ENCODE measurements at places on chromosomes 5 and 9. TPM values are rescaled to one million over a fixed set of nuclear protein-coding genes. Genes with fewer than 3 reads are reported as not detected.

DNA sequence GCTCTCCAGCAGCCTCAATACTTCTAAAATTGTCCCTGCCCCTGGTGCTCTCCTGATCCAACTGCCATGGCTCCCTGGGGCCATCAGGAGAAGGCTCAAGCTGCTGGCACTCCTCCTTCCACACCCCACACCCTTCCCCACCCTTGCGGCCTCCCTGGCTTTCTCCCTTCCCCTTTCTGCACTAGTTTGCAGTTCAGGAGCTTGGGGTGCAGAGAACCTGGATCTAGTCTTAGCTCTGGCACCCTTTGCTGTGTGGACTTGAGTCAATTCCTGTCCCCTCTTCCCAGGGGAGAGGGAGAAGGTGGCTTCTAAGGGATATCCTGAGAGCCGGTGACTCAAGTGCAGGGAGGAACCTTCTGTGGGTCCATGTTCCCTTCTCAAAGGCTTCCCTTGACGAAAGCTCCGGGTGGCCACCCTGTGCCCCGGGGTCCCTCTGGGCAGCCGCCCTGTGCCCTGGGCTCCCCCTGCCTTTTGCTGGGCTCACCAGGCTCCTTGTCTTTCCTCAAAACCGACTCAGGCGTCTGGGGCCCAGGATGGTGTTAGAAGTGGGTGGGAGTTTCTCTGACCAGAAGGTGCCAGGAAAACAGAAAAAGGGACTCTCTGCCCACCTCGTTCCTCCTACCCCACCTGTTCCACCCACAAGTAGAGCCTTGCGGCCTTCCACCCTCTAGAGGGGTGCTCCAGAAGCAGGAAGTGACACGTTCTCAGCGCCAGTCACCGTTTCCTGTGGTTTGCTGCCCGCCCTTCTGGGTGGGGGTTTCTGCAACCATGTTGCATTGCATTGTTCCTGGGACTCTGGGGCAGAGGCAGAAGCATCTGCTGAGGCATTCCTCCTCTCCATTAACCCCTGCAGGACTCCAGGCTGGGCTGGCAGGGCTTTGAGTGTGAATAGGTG is 15.0 kb downstream of the GLIPR2 start:
- H3K27ac ChIP-seq = peak overlapping the region; percentile 95
- H3K4me1 ChIP-seq = peaks cover 69% of the 10 kb centered on the region
- peak; percentile 93 for DNase-seq
- peaks cover 16% of the 10 kb centered on the region for H3K36me3 ChIP-seq
- H3K27me3 ChIP-seq = no peaks in the 10 kb centered on the region

GRCh38 chr5:175589714-175590113 is 68.2 kb upstream of the HRH2 start:
- DNase-seq = no peak
- H3K4me3 ChIP-seq = no peak overlapping the region
- no peaks in the 10 kb centered on the region for H3K36me3 ChIP-seq
- H3K27ac ChIP-seq = no peak overlapping the region
- H3K4me1 ChIP-seq = no peaks in the 10 kb centered on the region

- DNase-seq = no peak
- H3K27ac ChIP-seq = no peak overlapping the region
- H3K27me3 ChIP-seq = no peaks in the 10 kb centered on the region
- no peaks in the 10 kb centered on the region for H3K4me1 ChIP-seq
Measured at GRCh38 chr9:12719431-12719830, 26.2 kb downstream of the TYRP1 start.

- no peaks in the 10 kb centered on the region for H3K27me3 ChIP-seq
- H3K27ac ChIP-seq = no peak overlapping the region
- no peaks in the 10 kb centered on the region for H3K4me1 ChIP-seq
- no peaks in the 10 kb centered on the region for H3K36me3 ChIP-seq
Measured at GRCh38 chr5:178363501-178364325, 131.1 kb upstream of the PHYKPL start.

- H3K36me3 ChIP-seq = no peaks in the 10 kb centered on the region
- no peak for DNase-seq
- no peaks in the 10 kb centered on the region for H3K4me1 ChIP-seq
- no peak overlapping the region for H3K27ac ChIP-seq
Measured at GRCh38 chr9:127366594-127366993, 30.4 kb upstream of the SLC2A8 start.

- H3K4me1 ChIP-seq = peaks cover 7% of the 10 kb centered on the region
- H3K27me3 ChIP-seq = no peaks in the 10 kb centered on the region
- no peak overlapping the region for H3K27ac ChIP-seq
Measured at GRCh38 chr5:146860213-146860893, 18.2 kb downstream of the PPP2R2B start.

DNA sequence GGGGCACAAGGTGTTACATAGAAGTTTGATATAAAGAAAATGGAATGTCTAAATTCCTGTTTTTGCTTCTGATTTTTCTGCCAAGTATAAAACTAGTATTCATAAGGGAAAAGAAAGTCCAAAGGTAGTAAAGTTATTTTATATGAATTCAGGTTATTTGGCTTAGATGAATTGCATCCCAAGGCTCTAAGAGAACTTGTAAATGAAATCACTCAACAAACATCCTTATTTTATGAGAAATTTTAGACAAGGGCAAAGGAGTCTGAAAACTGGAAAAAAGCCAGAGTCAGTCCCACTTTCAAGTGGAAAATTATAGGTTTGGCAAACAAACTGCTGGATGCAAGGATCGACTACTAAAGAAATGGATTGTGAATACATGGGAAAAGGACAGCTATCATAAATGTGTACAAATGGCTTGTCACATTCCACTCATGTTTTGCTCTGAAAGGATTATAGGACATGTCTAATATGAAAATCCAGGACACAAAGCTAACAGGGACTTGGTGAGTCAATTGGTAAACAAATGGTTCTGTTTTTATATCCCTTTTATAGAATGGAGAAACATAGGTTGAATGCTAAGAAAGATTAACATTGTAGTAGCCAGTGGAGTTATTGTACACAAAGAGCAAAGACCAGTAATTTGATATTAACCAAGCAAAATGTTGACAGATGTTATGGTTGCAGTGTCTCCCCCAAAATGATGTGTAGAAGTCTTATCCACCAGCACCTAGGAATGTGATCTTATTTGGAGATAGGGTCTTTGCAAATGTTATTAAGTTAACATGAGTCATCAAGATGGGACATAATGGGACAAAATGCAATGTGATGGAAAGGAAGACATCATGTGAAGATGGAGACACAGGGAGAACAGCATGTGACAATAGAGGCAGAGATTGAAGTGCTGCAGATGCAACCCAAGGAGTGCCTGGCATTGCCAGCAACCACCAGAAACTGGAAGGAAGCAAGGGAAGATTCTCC is 495.7 kb downstream of the TLE1 start:
- no peak overlapping the region for H3K4me3 ChIP-seq
- H3K27ac ChIP-seq = no peak overlapping the region
- H3K27me3 ChIP-seq = peaks cover 1% of the 10 kb centered on the region

GRCh38 chr5:74199005-74199404 is 441.5 kb downstream of the ENC1 start:
- H3K36me3 ChIP-seq = no peaks in the 10 kb centered on the region
- no peak overlapping the region for H3K4me3 ChIP-seq
- no peak overlapping the region for H3K27ac ChIP-seq
- peaks cover 12% of the 10 kb centered on the region for H3K27me3 ChIP-seq
- peaks cover 17% of the 10 kb centered on the region for H3K4me1 ChIP-seq
- peak; percentile 44 for DNase-seq

- peaks cover 3% of the 10 kb centered on the region for H3K27me3 ChIP-seq
- no peak overlapping the region for H3K27ac ChIP-seq
- H3K4me3 ChIP-seq = no peak overlapping the region
- H3K4me1 ChIP-seq = no peaks in the 10 kb centered on the region
- H3K36me3 ChIP-seq = no peaks in the 10 kb centered on the region
- no peak for DNase-seq
Measured at GRCh38 chr5:36492984-36493654, 113.3 kb upstream of the SLC1A3 start.

- H3K36me3 ChIP-seq = no peaks in the 10 kb centered on the region
- no peak overlapping the region for H3K27ac ChIP-seq
- no peaks in the 10 kb centered on the region for H3K27me3 ChIP-seq
Measured at GRCh38 chr5:30605693-30606268, 587.7 kb upstream of the CDH6 start.

DNA sequence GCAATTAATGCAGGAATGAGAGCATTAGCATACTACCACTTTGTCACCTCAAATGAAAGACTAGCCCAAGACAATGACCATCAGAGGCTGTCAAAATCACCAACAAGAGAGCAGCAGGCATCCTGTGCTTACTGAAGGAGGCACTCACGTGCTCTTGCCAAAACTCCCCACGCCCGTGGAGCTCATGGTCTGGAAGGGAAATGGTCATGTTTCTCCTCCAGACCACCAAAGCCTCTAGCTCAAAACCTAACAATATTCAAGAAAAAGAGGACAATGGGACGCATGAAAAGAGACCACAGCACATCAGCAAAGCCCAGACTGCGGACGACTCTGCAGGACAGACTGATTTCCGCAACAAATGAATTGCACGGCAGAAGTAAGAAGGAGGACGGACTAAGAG is 12.8 kb downstream of the AKNA start:
- peaks cover 79% of the 10 kb centered on the region for H3K36me3 ChIP-seq
- no peaks in the 10 kb centered on the region for H3K27me3 ChIP-seq
- peaks cover 90% of the 10 kb centered on the region for H3K4me1 ChIP-seq
- DNase-seq = no peak
- peak overlapping the region; percentile 2 for H3K4me3 ChIP-seq

- no peaks in the 10 kb centered on the region for H3K27me3 ChIP-seq
- peaks cover 4% of the 10 kb centered on the region for H3K4me1 ChIP-seq
- no peak overlapping the region for H3K4me3 ChIP-seq
- DNase-seq = no peak
- H3K27ac ChIP-seq = peak overlapping the region; percentile 35
- H3K36me3 ChIP-seq = peaks cover 28% of the 10 kb centered on the region
Measured at GRCh38 chr5:10401498-10401897, 40.2 kb upstream of the ROPN1L start.

DNA sequence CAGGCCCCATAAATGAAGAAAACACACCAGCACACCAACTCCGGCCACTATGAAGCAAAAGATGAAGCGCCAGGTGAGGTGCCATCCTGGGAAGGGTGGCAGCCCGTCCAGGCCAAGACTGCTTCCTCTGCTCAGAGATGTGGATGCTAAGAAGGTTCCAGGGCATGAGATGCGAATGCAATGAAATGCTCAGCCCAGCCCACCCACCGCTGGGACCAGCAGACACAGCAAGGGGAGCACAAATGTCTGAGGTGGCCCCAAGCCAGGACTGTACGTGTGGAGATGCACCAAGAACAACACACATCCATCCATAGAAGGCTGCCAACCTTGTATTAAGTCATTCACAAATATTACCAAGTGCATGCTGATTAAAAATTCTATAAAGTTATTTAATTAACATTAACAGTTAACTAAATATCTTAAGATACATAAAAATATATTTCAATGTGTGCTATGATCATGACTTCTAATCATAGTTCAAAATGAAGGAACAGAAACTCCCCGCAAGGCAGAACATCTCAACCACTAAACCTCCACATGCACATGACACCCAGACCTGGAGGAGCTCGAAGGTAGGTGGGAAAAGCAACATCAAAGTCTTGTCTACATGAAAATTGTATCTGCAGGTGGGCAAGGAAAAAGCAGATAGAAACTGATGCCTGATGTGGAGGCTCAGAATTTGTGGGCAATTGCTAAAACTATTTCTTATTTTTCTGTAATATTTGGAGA is 43.7 kb downstream of the BICD2 start:
- H3K4me1 ChIP-seq = peaks cover 2% of the 10 kb centered on the region
- DNase-seq = no peak
- peaks cover 23% of the 10 kb centered on the region for H3K36me3 ChIP-seq
- H3K4me3 ChIP-seq = no peak overlapping the region
- no peaks in the 10 kb centered on the region for H3K27me3 ChIP-seq

DNA sequence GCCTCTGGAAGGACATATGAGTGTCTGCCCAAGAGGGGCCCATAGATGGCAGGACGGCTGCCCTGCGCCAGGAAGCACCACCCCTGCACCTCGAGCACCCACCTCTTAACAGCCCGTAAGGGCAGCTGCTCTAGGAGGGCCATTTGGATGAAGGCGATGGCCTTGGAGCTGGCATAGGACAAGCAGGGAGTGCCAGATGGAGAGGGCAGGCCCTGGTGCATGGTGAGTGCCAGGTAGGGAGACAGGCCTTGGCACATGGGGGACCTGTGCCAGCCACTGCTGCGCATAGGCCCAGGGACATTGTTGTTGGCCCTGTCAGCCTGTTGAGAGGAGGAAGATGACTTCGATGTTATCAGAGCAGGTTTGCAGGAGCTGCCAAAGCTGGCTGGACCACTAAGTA is 134.2 kb downstream of the SLC25A46 start:
- no peak overlapping the region for H3K4me3 ChIP-seq
- DNase-seq = no peak
- H3K27ac ChIP-seq = no peak overlapping the region
- no peaks in the 10 kb centered on the region for H3K4me1 ChIP-seq
- H3K36me3 ChIP-seq = no peaks in the 10 kb centered on the region
- peaks cover 5% of the 10 kb centered on the region for H3K27me3 ChIP-seq

DNA sequence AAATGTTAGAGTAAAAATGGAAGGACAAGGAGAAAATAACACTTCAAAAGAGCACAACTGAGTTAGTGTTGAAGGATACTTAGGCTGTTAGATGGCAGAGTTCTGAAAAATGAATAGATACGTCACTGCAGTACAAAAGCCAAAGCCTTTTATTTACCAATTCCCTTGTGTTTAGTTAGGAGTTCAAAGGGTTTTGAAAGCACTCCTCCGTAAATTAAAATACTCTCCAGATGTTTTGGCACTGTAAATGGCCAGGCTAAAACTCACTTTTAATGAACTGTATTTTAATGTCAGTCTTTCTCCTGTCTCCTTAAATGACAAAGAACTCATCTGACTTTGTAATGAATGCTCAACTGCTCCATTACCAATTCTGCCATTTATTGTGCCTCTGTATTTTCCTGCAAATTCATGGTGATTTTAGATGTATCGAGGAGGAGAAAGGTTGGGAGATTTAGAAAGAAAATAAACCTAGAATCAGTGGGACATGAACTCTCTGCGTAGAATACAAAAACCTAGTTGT is 1727.2 kb downstream of the MAT2B start:
- H3K4me3 ChIP-seq = no peak overlapping the region
- no peak overlapping the region for H3K27ac ChIP-seq
- no peak for DNase-seq
- no peaks in the 10 kb centered on the region for H3K4me1 ChIP-seq
- H3K27me3 ChIP-seq = no peaks in the 10 kb centered on the region
- no peaks in the 10 kb centered on the region for H3K36me3 ChIP-seq

DNA sequence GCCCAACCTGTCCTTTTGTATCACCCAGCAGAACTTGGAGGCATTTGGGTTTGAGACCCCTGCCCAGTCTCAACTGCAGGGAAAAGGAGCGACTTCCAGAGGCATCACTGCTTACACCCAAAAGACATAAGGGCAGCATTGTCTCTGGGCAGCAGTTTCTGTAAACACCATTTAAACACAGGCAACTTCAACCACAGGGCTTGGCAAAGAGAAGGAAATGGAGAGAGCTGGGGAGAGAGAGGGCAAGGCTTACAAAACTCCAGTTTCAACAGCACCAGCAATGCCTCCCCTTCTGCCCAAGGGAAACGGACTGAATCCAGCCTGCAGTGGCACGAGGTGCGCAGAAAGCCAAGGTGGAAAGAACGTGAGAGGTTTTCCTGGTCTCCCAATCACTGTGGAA is 147.6 kb downstream of the ROR2 start:
- H3K4me3 ChIP-seq = no peak overlapping the region
- no peak for DNase-seq
- H3K36me3 ChIP-seq = no peaks in the 10 kb centered on the region

SLC34A3 gene
- total RNA-seq = not detected

Measured in activated CD4-positive, alpha-beta T cell treated with anti-CD3 and anti-CD28 coated beads for 36 hours (primary cell).